ENCODE measurements at places on chromosomes 6 and 20. TPM values are rescaled to one million over a fixed set of nuclear protein-coding genes. Genes with fewer than 3 reads are reported as not detected.

DNA sequence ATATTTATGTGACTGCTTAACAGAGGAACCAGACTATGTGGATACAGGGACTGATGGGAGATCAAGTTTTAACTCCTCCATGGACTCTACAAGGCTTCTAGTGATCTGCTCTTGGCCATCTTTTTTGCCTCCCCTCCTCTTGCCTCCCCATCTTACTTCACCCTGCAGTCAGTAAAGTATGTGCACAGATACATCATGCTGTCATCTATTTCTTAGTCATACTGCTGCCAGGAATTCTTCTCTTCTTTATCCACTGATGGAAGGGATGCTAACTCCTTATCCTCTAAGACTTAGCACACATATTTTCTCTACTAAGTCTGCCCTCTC is 27.6 kb upstream of the FAM83C start:
- DNase-seq = no peak

DNA sequence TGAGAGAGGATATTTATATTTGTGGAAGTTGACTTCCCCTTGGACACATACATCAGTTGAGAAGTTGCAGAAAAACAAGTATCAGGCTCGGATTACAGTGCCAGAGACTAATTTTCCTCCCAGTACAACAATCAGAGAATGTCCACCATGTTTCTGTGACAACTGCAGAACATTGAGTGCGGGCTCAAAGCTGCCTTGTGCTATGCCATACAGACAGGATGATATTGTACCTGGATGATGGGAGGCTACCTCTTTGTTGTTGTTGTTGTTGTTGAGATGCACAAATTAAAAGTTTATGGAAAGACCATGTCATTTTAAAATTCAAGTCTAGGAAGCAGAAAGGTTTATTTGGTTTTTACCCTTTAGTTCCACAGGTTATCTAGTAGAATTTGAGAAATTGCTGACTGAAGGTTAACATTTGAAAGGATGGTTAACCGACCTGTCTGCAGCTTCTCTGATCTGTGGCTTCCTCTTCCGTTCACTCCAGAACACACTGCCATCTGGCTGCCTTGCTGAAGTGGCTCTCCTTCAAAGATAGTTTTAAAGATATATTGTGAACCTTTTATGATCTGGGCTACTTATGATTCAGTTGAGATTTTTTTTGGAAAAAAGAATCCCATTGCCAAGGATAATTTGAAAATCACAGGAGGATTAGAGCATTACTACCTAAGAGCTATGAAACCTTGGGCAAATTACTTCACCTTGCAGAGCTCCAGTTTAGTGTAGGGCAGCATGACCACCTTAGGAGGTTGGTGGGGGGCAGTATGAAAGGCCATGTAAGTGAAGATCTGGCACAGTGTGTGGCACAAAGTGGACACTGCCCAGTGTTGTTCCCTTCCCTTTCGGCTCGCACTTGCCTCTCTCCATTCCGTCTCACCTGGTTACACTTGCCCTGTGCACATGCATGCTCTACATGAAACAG is 15.9 kb downstream of the TMEM200A start:
- no peak for DNase-seq

MPIG6B gene
- total RNA-seq = 0.19 TPM

GRCh38 chr20:37179683-37180524 is 556 bp upstream of the MROH8 start:
- no peak for DNase-seq

DNA sequence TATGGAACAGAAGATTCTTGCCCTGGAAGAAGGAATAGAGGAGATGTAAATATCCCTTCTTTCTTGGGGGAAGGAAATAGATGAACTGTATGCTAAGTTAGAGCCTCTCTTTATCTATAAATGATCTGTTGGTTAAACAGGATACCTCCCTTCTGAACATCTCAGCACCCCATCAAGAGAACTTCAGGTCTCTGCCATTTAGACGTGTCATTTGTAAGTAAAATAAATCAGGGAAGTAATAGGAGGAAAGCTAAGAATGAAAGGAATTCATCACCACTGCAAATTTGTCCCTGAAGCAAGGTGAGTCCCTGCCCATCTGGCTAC is 42.5 kb upstream of the TNFAIP3 start:
- no peak for DNase-seq

DNA sequence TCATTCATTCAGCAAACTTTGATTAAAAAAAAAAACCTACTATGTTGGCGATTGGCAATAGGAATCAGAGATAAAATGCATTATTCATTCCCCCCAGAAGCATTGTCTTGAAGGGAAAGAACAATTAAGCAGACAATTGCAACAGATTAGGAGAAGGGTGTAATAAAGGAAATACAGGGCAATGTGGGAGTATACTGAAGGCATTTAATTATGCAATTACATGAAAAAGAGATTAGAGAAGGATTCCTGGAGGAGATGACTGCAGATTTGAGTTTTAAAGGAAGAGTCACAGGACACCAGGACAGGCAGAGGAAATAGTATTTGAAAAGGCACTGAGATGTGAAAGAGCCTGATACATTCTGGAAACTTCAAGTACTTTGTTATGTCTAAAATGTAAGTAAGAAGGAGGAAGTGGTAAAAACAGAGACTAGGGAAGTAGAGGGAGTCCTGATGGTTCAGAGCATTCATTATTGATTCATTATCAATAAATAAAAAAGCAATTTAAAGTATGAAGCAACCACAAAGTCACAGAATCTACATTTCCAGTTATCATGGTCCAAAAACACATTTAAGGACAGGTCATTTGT is 43.7 kb downstream of the THEMIS start:
- DNase-seq = no peak

DNA sequence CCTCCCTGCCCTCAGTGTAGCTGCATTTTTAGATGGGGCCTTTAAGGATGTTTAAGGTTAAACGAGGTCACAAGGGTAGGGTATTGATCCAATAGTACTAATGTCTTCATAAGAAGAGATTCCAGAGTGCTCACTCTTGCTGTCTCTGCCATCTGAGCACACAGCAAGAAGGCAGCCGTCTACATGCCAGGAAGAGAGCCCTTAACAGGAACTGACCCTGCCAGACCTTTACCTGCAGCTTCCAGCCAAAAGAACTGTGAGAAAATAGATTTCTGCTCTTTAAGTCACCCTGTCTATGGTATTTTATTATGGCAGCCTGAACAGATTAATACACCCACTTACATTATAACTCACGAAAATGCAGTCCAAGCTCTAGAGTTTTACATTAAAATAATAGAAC is 685.3 kb upstream of the MARCKS start:
- no peak for DNase-seq

DNA sequence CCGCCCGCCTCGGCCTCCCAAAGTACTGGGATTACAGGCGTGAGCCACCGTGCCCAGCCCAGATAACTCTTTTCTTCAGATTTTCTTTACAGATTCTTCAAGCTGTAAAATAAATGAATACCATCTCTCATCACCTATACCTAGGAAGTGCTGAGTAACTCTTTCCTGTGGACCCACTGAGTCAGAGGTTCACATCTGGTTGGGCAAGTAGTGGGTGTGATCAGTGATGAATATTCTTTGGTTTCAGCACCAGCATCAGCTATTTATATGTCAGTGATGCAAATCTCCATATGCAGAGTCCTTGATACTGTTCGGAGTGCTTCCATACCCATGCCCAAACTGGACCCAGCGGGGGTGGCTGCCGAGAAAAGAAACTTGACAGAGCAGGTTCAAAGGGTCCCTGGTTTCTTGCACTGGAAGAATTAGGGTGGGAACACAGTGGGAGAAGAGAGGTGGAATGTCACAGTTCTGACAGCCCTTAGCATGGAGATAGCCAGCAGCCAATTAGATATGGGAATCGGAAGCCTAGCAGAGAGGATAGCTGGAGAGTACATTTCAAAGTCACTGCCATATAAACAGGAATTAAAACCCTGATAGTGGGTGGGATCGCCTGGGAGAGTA is 64.9 kb upstream of the DDR1 start:
- no peak for DNase-seq

DNA sequence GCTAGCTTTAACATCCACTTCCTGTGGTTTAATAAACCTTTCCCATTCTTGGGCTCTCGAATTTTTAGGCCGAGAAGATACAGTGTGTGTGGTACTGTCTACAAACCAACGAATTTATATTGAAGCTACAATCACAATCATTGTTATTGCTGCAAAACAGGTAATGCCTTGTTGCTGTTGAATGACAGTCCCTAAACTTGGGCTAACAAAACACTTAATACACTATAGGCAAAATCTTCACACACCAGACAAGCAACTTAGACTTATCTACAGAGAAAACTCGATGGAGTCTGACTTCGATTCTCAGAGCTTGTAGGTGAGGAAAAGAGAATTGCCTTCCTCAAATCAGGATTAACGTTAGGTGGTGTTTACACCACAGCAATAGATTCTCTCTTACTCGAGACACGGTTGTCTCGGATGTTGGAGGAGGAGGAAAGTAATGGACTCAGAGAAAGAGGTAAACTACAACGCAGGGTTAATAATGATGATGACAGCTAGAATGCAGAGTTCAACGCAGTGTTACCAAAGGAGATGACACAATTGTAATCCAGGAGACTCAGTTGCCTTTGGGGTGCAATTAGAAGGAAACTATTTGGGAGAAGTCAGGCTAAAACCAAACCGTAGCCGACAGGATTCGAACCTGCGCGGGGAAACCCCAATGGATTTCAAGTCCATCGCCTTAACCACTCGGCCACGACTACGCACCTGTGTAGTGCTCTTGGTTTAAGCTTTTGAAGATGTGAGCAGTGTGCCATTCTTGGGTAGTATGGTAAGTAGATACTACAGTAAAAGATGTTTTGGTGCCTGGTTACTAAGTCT is 32.5 kb upstream of the ZNF184 start:
- DNase-seq = no peak

DNA sequence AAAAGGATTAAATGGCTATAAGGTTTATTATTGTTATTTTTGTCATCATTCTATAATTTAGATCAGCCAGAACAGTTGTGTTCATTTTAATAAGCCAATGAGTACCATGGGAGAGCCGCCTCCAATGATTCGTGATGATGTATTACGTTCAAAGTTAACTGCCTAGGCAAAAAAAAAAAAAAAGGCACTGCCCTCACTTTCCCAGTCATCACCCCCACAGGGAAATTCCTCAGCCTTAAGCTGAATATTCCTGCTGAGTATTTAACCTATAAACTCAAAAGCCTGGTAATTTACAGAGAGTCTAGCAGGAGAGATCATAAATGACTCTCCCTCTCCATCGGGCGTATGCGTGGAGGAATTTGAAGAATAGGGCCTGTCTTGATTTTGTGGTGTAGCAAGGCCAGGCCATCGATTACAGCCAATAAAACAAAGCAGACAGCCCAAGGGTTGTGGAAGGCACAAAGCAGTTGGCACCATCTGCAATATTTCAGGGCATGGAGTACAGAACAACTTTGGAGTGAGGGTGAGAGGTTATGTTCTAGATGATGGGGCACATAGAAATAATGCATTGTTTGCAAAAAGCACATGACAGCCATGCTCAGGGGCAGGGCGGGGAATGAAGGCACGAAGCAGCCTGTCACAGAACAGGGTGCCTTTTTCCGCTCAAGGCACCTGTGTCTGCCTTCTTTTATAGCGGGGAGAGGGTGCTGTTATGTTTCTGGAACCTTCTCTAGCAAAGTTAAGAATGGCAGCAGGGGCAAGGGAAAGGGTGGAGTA is 138.2 kb upstream of the DTNBP1 start:
- no peak for DNase-seq

DNA sequence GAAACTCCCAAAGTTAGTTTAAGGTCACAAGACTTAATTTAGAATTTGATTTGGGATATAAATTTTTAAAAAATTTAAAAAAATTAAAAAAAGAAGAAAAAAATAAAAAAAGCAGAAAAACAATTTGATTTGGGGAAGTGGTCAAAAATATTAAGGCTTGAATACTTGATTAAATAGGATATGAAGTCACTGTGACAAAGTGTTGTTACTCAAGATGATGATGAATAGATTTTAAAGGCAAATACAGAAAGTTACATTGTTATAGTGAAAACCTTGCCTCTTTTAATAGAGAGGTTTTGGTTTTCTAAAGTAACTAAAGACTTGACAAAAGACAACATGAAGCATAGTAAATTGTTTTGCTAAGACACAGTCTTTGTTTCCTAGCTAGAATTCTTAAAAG is 7.2 kb downstream of the CST9 start:
- no peak for DNase-seq

- no peak for DNase-seq
Measured at GRCh38 chr6:47079638-47080037, 37.5 kb upstream of the ADGRF1 start.

BPI gene
- total RNA-seq = not detected

GRCh38 chr6:20606831-20607230 is 72.6 kb downstream of the CDKAL1 start:
- DNase-seq = no peak

DNA sequence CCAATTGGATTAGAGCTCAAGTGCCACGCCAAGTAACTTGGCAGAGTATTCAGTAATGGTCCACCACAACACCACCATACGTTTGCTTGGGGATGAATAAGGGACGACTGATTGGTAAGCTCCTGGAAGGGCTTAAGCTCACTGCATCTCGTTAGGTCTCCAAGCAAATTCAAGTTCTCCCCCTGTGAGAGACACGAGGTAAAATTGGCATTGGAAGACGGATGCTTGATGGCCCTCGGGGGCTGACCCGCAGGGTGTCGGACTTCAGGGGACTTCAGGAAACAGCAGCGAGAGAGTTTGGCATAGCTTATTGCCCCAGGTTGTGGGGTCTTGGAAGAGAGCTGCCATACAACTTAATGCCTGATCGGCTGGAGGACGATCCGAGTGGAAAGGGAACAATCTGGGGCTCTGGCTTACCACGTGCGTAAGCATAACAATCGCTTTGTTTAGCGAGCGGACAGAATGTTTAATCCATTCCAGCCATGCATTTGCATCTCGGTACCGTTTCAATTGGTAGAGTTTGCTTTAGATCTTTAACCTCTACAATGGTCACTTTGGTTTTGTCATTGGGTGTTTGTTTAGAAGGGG is 4.8 kb upstream of the ZNFX1 start:
- no peak for DNase-seq

DNA sequence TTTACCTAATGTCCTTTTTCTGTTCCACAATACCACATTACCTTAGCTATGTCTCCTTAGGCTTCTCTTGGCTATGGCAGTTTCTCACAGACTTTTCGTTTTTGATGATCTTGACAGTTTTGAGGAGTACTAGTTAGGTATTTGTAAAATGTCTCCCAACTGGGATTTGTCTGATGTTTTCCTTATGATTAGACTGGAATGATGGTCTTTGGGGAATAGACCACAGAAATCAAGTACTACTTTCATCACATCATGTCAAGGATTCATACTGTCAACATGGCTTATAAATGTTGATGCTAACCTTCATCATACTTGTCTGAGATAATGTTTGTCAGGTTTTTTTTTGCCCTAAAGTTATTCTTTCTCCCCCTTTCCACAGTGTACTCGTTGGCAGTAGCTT is 78.2 kb upstream of the FOXO3 start:
- no peak for DNase-seq

ERVFRD-1 gene
- not detected for total RNA-seq

- no peak for DNase-seq
Measured at GRCh38 chr20:62603907-62604785, 38.2 kb upstream of the SLCO4A1 start.

GRCh38 chr6:23654745-23655144 is 471.3 kb upstream of the NRSN1 start:
- no peak for DNase-seq
